ENCODE measurements at places on chromosomes 12 and 14.

GRCh38 chr14:100566119-100566518 lies 21.1 kb downstream of the BEGAIN start:
- DNase-seq: no peak

- DNase-seq: no peak
Measured at GRCh38 chr12:88411689-88412088, 168.6 kb downstream of the KITLG start.

- DNase-seq: no peak
Measured at GRCh38 chr12:102990419-102990818, 32.9 kb downstream of the ASCL1 start.

DNA sequence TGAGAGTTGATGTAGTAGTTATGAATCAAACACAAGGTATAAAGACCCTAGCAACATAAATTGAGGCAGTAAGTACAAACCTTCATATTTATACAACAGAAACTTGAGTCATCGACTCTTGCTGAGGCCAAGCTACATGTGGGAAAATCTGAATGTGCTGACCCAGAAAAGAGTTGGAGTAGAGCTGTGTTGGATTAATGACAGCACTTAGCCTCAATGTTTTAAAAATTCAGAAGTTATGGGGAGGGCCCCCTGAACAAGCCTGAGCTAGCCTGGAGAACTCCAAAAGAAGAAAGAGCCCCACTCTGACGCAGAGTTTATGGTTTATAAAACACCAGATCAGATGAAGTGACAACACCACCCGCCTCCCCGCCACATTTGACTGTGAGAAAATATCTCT lies 100.0 kb downstream of the DUSP6 start:
- no peak for DNase-seq

DNA sequence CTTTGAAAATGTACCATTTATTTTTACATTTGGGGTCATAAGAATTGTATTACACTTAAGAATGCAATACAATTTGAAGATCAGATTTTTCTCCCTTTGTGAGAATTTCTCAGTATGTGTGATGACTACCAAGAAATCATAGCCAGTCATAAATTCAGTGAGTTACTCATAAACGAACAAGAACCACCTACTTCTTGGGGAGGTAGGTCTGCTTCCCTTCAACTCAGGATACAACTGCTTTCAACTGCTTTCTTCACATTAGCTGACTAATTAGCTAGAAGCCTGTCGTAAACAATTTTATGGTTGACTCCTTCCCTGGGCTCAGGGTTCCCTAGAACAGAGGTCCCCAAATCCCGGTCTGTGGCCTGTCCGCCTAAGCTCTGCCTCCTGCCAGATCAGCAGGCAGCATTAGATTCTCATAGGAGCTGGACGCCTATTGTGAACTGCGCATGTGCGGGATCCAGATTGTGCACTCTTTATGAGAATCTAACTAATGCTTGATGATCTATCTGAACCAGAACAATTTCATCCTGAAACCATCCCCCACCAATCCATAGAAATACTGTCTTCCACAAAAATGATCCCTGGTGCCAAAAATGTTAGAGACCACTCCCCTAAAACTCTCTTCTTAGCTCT lies 3.7 kb downstream of the ANG start:
- no peak for DNase-seq

- DNase-seq: no peak
Measured at GRCh38 chr14:105487986-105488777, 1.5 kb downstream of the CRIP1 start.

GRCh38 chr14:22692194-22692593 lies 48.0 kb upstream of the OR6J1 start:
- no peak for DNase-seq

- DNase-seq: no peak
Measured at GRCh38 chr12:3152892-3153291, 75.7 kb downstream of the TSPAN9 start.

GRCh38 chr14:89352976-89353765 lies 63.9 kb downstream of the FOXN3 start:
- DNase-seq: no peak

DNA sequence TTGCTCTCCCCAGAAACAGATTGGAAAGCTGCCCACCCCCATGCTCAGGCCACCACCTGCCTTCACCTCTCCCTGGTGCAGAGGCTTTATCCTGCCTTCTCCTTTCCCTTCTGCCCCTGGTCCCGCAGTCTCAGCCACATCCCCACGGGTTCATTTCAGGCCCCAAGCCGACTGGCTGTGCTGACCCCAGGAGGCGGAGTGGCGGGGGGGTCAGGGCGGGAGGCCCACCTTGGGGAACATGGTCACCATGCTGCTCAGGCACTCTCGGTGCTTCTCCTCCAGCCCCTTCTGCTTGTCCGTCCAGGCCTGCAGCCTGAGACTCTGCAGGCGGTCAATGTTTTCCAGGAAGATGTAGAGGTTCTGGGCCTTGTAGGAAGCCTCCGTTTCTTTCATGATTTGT lies 6.9 kb downstream of the FAM186B start:
- no peak for DNase-seq

GRCh38 chr14:103378038-103378854 lies 7.0 kb upstream of the MARK3 start:
- DNase-seq: no peak

DNA sequence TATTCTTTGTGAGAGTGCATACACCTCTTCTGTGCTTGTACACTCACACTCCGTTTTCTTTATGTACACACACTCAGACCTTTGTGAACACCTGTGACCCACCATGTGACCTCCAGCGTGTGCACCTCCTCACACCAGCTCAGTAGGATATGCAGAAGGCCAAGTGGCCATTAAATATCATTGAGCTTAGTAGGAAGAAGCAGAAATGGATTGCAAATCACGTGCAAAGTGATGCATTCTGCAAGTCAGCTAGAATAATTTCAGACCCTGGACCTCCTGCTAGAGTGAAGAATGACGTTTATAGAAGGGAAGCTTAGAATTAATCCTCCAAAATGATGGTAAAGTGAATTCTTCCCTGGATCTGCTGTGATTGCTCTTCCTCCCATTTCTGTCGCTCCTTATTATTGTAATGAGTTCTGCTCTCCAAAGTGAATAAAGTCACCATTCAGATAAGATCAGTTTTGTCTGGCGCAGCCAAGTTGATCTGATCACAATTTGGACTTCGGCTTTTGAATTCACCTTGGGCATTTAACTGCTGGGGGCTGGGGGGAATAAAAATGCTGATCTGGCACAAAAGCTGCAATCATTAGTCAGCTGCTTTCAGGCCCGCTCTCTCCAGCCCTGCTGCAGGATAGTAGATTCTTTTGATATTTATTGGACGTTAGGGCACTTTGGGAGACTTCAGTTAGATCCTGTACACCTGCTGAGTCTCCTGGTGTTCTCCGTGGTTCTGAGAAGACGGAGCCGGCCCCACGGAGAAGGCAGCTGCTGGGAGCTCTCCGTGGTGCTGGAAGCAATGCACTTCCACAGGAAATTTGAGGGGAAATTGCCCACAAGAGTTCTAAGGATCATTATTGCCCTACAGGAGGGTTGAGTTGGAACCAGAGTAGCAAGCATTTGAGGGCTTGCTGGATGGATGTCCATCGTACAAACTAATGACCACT lies 12.4 kb upstream of the NRXN3 start:
- DNase-seq: no peak
